ENCODE measurements at places on chromosomes 6 and 20. TPM values are rescaled to one million over a fixed set of nuclear protein-coding genes. Genes with fewer than 3 reads are reported as not detected.

DNA sequence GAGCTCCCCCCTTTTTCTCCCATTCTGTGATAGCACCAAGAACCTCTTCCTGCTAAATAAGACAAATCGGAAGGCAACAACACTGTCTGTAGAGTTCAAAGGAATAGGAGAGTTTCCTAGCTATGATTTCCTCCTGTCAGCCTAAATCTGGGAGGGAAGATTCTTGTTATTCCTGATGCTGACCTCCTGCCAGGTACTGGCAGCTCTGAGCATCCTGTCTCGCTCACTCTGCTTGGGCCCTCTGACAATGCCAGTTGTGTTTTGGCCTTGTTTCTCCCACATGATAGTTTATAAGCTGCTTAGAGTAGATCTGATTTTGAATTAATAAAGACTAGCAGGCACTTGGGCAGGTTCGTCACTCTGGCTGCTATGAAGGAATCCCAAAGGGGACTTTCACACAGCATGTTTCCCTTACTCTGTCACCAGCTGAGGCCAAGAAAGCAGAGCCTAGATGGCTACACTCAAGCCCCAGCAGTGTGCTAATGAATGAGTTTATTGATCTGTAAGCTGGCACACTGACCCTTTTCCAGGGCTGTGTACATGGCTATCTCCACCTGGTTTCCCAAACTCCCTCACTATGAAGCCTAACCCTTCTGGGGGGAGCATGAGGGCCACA is 52.3 kb downstream of the UQCC1 start:
- DNase-seq = no peak

GRCh38 chr6:49730251-49730650 is 13.9 kb downstream of the CRISP3 start:
- no peak for DNase-seq

DNA sequence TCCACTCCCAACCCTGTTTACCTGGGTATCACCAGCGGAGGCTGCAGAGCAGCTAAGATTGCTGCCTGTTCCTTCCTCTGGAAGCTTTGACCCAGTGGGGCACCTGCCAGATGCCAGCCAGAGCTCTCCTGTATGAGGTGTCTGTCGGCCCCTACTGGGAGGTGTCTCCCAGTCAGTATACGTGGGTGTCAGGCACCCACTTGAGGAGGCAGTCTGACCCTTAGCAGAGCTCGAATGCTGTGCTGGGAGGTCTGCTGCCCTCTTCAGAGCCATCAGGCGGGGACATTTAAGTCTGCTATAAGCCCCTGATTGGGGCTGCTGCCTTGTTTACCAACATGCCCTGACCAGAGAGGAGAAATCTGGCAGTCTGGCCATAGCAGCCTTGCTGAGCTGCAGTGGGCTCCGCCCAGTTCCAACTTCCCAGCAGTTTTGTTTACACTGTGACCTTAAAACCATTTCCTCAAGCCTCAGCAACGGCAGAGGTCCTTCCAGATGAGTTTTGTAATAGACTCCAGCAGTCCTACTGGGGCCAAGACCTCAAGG is 2.8 kb downstream of the RAET1E start:
- DNase-seq = no peak

DNA sequence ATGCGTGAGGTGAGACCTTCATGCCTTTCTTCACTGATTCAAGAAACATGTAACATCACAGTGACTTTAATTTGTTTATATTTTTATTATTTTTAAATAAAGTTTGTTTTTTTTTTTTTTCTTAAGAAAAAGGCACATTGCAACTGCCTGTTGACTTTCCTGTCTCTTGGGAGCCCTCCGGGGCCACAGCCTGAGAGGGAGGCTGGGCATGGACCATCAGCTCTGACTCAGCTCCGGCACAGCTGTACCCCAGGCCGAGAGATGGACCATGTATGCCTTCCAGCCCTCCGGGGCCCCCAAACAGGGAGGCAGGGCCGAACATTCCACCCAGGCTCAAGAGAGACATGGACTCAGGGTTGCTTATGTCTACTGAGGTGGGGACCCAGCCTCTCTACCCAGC is 99.9 kb downstream of the NFATC2 start:
- DNase-seq = no peak

DNA sequence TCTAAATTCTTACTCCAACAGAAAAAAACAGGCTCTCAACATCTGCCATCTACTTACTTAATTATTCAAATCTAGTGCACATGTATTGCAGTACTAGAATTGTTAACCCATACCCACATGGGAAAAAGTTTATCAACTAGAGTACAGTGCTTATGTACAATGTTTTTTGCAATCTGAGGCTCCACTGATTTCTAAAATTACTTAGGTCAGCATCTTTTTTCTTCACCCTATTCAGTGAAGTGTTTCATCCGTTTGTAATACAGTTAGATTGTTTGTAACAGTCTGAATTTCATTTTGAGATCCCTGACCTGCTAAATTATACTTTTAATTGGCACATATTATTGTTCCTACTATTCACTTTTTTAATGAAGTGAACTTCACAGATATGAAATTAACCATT is 402.2 kb downstream of the FOXA2 start:
- DNase-seq = no peak

DNA sequence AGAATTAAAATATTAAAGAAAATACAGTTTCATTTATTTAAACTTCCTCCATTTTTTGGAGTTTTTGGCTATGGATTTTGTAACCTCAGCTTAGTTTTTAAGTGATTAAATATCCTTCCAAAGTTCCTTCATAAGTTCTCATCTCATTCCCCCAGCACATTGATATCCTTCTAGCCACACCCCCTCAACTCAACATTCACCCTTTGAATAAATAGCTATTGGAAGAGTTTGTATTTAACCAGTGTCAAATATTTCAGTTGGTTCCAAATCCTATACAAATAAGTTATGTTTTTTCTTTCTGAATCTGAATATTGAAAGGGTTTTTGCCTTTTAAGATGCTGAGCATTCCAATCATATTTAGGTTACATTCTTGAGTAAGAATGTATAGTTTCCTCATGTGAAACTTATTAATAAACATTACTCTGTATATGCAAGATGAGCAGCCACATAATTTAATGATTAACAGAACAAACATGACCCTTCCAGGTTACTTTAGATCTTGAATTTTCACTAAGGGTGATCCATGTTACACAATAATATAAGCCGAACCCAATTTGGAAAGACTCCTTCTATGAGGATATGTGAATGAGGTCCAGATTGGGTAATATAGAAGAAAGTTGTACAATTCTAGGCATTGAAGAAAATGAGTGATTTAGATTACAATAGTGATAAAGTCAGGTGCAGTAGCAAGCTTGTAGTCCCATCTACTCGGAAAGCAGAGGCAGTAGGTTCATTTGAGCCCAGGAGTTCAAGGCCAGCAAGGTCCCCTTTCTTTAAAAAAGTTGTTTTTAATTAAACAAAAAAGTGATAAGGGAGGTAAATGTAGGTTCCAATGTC is 13.6 kb downstream of the GLYATL3 start:
- DNase-seq = no peak

CYP24A1 gene
- 2.6 TPM for polyA plus RNA-seq

SLC32A1 gene
- not detected for polyA plus RNA-seq

KIAA1755 gene
- 4.3 TPM for polyA plus RNA-seq

NFATC2 gene
- polyA plus RNA-seq = 2.0 TPM

MRAP2 gene
- polyA plus RNA-seq = 5.5 TPM

NKAPL gene
- polyA plus RNA-seq = 3.0 TPM

PAX1 gene
- 0.14 TPM for polyA plus RNA-seq
